RPMI7951 (cell line): ENCODE measurements at places on chromosomes 11 and 22. TPM values are rescaled to one million over a fixed set of nuclear protein-coding genes. Genes with fewer than 3 reads are reported as not detected.

The ST14 gene
- 0.60 TPM in 1 of 2 replicates, not detected in the other for total RNA-seq

DNA sequence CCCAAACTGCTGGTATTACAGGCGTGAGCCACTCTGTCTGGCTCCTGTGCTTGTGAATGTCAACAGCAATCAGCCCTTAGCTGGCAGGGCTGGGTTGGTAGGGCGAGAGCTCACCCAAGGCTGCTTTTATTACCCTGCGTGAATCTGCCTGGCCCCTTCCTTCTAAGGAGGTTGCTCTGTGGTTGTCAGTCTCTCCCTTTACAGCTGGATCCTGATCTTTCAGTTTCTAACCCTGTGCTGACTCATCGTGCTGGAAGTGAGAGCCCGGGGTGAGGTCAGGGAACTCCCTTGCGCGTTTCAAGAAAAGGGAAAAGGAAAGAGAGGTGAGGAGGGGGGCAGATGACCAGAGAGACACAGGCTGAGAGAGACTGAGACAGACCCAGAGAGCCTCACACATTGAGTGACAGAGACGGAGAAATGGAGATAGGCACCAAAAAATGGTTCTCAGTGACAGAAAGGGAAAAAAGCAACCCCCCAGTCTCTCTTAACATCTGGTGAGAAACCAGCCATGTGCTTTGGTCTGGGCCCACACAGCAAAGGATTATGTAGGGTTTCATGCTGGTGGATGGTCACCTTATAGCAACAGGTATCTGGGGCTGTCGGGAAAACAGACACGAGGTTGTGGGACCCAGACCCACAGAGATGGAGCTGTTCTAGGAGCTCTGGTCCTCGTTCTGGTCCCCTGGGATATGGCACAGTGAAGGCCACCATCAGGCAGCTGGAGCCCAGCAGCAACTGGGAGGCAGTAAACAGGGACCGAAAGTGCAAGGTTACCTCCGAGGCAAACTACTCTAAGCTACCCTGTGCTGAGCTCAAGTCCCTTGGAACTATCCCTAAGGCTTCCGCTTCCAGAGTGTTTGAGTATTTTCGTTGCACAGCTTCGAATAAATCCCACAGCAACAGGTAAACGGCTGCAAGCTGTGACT is 2.5 kb downstream of the TCN2 start:
- DNase-seq = peak; percentile 88

DNA sequence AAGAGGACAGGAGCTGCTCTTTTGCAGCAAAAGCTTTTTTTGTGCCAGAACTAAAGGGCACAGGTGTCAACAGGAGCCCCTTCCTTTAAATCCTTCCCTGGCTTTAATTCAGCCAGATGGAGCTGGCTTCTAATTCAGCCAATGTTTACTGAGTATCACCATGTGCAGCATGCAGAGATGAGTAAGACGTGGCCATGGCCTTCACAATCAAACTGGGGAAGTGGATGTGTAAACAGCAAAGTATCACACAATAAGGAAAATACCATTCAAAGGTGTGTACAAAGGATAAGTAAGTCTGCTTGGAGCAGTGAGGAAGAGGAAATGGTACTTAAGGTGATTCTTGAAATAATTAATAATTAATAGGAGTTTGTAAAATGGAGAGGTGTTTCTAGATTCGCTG is 243.4 kb downstream of the NXPE2 start:
- no peak for DNase-seq

The KCNK4 gene
- total RNA-seq = not detected in 2 replicates

The TUBA8 gene
- total RNA-seq = 0.39 and 0.48 TPM in 2 replicates

GRCh38 chr11:117861151-117862018 is 15.1 kb downstream of the FXYD6 start:
- peak; percentile 21 for DNase-seq

GRCh38 chr11:68927280-68928135 is 23.8 kb downstream of the IGHMBP2 start:
- no peak for DNase-seq

GRCh38 chr11:32562839-32563599 is 20.6 kb upstream of the EIF3M start:
- no peak for DNase-seq
